ENCODE measurements at places on chromosomes 4 and X.

DNA sequence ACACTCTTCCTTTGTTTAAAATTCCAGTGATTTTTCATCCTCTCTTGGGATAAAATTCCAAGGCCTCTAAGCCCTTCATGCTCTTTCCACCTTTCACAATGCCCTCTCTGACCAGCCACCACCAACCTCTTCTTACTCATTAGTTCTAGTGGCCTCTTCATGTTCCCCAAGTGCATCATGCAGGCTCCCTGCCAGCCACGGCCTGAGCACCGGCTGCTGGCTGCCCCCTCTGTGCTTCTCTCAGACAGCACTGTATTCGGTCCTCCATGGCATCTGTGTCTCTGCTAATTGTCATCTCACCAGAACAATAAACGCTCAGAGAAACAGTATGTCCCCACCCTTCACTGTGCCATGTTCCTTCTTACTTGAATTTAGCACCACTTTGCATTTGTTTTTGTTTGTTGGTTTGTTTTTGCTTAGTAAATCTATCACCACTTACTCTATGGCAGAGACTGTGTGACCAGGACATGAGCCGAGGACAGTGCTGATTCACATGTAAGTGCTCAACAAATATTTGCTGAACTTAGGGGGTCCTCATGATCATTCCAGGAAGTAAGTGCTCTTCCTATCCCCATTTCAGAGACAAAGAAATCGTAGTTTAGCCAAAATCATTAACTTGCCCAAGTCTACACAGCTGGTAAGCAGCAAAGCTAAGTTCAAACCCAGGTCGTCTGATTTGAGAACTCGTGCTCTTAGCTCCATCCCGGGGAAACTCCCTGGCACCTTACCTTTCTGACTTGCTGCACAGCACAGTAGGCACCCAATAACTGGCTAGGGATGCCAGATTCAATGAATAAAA lies 77.1 kb upstream of the UCP1 start:
- DNase-seq: no peak

- no peak for DNase-seq
Measured at GRCh38 chrX:49762175-49762720, 66.5 kb upstream of the PAGE1 start.

DNA sequence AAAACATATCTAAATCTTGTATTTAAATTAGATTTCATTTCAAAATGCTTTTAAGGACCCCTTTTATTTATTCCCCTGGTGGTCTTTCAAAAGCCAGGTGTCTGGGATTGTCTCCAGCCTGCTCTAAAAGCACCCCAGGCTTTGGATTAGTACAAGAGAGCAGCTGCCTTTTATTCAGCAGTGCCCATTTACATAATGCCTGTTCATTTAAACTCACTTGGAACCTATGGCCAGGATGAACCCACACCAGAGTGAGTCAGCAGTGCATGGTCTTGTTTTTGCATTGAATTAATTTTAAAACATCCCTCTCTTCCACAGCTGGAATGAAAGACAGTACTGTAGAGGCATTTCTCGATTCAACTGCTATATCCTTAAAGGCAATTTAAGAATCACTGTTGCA lies 64.1 kb upstream of the TENM3 start:
- DNase-seq: no peak

- no peak for DNase-seq
Measured at GRCh38 chrX:103658681-103659433, 27.6 kb downstream of the MORF4L2 start.

- DNase-seq: no peak
Measured at GRCh38 chr4:107815158-107815557, 9.6 kb upstream of the SGMS2 start.

DNA sequence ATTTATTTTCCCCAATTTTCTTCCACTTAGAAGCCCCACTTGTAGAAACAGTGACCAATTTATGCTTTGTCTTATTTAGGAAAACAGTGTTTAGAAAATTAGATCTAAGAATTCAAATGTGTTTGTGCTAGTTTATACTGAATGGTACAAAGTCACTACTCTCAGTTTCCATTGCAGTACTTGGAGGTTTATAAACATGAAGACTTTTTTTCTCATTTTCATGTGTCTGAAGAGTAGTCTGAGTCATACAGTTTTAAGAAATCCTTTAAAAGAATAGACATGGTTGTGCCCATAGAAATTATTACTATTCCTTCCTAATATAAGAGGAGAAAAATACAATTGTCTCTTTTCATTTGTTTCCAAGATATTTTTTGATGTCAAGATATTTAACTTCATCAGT lies 458.7 kb downstream of the NAF1 start:
- DNase-seq: no peak

DNA sequence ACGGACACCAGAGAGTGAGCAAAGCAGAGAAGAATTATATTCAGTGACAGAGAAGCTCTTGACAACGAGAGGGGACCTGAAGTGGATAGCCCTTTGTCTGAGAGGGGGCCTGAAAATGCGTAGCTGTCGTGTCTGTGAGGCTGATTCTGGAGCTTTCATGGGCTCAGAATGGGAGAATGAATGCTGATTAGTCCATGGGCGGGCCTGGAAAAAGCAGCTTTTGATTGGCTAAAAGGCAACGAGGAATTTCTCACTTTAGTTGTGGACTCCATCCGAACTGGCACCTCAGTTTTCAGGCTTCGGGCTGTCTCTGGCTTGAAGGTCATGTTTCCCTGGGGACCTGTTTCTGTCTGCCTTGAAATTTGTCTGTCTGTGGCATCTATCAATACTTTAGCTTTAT lies 487.1 kb downstream of the TECRL start:
- DNase-seq: no peak

DNA sequence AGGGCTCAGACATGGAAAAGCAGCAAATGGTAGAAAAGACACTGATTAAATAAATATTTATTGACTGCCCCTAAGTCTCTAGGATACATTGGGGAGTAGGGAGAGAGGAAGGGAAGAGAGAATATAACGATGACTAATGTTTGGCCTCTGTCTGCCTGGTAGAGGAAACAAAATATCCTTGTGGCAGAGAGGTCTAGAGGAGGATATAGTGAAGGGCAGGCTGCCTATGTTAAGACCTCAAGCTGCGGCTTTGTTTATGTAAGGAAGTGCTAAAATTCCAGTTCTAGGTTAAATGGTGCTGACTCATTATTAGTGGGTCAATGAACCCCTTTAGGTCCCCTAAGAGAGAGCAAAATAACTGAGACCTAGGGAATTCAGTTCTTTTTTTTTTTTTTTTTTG lies 427.3 kb upstream of the FTHL17 start:
- no peak for DNase-seq

- DNase-seq: no peak
Measured at GRCh38 chrX:20363275-20363674, 96.6 kb upstream of the RPS6KA3 start.

GRCh38 chrX:153351981-153352380 lies 18.0 kb downstream of the ZNF275 start:
- DNase-seq: no peak

DNA sequence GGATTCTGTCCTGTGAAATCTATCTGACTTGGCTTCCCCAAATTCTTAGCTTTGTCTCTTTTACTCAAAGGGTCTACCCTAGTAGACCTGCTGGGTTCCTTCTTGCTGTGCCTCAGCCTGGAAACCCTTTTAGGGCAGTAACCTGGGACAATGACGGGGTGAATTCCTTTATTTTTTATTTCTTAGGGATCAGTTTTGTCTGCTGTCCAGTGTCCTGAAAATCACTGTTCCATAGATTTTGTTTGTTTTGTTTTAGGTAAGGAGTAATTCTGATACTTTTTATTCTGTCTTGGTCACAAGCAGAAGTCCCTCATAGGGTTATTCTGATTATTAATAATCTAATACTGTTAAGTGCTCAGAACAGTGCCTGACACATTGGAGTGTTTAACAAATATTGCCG lies 118.9 kb downstream of the EVC2 start:
- DNase-seq: no peak

DNA sequence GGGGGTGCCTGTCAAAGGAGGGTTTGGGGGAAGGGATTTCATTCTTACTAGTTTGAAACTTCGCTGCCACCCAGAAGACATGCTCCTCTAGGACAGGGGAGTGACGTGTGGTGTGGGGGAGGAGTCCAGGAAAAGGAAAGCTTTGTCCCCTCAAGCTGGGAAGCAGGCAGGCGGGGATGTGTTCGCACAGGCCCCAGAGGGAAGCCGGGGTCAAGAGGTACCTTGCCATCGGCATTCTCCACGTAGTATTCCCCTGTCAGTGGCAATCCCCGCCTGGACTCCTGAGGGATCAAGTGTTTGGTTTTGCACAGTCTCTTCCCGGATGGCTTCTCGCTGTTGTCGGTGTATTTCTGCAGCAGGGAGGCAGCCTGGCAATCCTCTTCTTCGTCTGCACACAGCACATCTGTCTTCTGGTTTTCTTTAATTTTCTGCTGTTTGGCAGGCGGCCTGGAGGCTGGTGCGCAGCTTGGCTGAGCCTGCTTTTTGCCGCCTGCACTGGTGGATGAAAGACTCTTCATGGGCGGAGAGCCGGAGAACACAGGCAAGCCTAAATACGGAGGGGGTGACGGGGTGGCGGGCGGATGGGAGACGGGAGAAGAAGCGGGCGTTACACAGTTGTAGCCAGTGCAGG lies 35.1 kb downstream of the BCOR start:
- DNase-seq: no peak

GRCh38 chr4:142043509-142043908 lies 407.1 kb downstream of the IL15 start:
- DNase-seq: no peak

DNA sequence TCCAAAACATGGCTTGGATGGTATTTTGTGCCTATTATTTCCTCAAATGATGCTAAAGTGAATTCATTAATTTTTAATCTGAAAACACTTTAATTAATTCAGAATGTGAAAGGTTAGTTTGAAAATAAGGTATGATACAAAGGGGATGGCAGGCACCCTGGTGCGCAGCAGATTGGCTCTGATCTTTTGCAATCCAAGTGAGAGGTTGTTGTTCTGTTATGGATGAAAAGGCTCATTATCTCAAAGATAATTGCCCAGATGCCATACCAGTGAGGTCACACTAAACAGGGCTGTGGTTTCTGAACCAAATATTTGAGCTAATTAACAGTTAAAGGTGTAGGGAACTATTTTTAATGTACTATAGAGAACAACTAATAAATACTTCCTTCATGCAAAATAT lies 504.9 kb downstream of the RAPGEF2 start:
- DNase-seq: no peak

DNA sequence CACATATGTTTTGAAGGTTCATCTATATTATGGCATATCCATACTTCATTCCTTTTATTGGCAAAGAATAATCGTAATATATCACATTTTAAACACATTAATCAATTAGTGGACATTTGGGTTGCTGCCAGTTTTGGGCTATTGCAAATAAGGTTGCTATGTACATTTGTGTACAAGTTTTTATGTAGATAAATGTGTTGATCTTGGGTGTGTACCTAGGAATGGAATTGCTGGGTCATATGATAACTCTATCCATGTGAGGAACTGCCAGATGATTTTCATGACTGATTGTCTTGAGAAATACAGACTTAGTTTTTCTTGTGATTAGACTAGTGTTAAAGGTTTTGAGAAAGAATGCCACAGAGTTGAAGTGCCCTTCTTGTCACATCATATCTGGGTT lies 99.2 kb upstream of the RAB40AL start:
- DNase-seq: no peak

DNA sequence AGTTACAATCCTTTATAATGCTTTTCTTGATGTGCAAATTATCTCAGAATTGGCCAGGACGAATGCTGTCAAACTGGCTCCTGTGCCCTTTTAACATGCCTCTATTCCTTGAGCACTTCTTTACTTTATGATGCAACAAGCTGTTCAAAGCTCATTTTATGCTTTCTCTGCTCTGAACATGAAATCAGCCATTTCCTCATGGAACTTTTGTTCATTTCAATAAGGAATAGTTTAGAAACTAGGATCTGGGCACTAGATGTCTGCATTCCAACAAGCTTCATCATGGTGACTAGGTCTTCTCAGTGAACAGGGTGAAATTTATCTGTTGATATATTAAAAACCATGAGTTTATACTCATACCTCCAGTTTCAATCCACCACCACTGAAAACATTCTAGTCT lies 87.3 kb upstream of the TEX13A start:
- DNase-seq: no peak

DNA sequence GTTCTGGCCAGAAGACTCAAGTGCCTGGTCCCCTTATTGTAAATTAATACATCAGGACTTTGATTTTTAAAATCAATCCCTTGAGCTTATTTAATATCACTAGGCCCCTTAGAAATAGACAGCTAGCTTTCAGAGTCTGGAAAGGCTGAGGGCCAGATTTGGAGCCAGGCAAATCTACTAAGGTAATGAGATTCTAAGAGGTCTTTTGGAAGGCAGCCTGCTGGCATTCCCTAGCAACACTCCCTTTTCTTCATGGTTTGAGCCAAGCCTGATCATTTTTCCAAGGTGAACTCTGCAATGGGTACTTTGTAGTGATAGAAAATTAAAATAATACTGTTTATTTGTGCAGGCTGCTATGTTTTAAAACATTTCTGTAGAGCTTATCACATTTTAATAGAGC lies 378.5 kb downstream of the FAT4 start:
- no peak for DNase-seq

DNA sequence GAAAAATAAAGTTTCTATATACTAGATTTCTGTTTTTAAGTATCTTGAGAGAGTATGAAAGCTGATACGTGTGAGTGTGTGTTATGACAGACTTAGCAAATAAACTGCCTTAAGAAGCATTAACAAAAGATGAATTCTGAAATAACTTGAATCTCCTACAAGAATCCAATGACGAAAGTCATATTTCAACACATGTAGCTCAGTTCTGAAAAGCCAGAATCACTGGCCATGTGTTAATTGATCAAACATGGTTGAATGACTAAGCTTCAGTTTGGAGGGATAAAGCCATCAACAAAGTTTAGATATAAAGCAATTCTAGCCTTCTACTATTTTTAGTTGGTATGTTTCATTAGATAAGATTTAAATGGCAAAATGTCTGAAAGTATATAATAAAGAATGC lies 88.5 kb upstream of the ETNPPL start:
- no peak for DNase-seq

DNA sequence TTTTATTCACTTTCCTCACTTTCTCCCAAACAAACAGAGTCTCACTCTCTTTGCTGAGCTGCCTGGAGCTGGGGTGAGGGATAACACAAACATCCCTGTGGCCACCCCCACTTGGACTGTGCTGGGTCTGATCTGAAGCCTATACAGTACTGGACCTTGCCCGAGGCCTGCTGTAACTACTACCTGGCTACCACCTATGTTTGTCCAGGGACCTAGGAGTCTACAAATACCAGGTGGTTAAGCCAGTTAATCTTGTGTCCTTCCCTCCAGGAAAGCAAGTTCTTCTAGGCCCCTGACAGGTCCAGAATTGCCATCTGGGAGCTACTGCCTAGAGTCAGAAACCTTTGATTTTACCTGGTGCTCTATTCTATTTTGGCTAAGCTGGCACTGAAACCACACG lies 87.3 kb downstream of the RTL3 start:
- no peak for DNase-seq

DNA sequence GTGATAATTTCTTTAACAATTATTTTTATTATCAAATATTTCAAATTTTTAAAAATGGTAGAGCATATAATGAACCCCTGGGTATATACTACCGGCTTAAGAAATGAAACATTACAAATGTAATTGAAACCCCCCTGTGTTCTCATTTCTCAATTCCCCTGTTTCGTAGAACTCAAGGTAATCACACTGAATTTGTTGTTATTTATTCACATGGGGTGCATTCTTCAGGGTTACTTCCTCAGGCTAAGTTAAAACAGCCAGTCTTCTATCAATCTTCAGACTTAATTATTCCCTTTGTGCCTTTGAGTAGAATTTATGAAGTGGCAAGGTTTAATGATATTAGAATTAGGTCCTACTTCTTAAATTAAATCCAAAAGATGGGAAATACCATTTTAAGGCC lies 128.2 kb downstream of the ANAPC10 start:
- DNase-seq: no peak

All from CD4-positive, alpha-beta T cell treated with Interleukin-2 at 100 ng/mL for 4 hours (primary cell).